Prostate gland (tissue), 2 donors: ENCODE measurements at places on chromosomes 3 and 15.
A peak's percentile ranks its signal among the peaks of the same experiment; 100 is the strongest.

DNA sequence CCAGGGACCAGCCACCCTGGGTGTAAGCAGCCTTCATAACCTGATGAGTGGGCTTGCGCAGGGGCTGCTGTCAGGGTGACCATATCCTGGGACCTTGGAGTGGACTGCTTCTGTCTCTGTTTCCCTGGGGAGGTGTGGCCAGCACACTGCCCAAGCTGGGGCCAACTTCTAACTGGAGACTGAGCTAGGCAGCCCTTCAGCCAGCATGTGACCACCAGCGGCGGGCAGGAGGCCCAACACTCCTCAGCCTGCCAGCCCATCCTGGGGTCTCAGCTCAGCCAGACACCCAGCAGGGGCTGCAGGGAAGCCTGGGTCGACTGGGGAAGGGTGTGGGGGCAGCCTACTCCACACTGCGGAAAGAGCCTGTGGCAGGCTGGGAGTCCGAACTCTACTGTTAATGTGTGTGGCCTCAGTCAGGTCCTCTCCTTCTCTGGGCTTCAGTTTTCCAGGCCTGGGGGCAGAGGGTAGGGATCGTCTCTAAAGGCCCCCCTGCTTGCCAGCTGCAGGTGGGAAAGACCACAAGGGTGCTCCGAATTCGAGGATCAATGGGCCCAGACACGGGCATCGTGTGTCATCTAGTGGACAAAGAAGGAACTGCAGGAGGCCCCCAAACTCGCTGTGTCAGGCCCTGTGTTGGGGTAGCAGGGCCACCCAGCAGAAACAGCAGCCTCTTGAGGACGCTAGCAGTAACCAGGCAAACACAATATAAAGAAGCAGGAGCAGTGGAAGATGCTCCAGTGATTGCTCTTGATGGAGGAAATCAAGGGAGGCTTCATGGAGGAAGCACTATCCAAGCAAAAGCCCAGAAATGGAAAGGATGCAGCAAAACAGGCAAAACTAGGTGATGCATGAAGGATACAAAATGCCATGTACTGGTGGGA lies 2.0 kb upstream of the SEMA3G start:
- H3K27ac ChIP-seq: no peak overlapping the region
- DNase-seq: peak; percentile 39
- H3K36me3 ChIP-seq: no peaks in the 10 kb centered on the region
- no peaks in the 10 kb centered on the region for H3K4me1 ChIP-seq
- H3K4me3 ChIP-seq: no peak overlapping the region
- no peaks in the 10 kb centered on the region for H3K27me3 ChIP-seq

DNA sequence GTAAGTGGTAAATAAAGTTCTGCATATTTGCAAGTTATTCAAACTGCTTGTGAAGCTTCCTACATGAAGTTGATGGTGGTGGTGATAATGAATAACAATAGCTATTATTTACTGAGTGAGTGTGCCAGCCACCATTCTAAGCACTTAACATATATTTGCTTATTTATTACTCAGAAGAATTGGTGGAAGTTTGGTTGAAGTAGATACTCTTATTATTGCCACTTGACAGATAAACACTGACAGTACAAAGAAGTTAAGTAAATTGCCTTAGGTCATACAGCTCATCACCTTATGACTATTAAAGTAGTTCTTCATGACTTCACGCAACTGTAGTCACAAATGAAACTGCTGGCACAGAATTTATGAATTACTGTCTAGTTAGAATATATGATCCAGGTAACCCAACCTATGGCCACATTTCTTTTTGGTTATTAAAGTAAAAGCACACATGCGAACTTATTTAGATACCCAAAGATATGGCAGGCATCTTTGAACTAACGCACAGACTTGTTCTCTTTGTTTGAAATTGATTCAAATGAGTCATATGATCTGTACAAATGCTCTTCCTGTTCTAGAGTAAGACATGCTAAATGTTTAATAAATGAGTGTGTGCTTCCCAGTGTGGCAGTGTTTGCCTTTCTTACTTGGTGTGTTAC lies 99.8 kb upstream of the NR2F2 start:
- H3K4me3 ChIP-seq: no peak overlapping the region
- H3K27me3 ChIP-seq: no peaks in the 10 kb centered on the region
- no peak overlapping the region for H3K27ac ChIP-seq
- no peaks in the 10 kb centered on the region for H3K36me3 ChIP-seq

DNA sequence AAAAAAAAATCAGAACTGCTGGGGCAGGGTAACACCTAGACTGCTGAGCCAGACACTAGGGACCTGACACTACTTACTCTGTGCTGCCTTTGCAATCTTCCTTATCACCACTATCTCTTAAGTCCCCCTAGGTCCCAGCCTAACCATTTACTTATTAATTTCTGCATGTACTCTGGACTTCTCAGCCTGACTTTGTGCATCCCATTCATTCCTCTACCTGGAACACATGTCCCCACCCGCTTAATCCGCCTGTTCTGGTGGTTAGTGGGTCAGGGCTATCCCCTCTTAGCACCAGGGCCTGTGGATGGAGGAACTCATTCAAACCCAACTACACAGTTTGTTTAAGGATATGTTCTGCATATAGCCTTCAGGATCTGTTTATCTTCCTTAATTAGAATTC lies 5.0 kb upstream of the CACNA1D start:
- peaks cover 10% of the 10 kb centered on the region for H3K4me1 ChIP-seq
- no peaks in the 10 kb centered on the region for H3K27me3 ChIP-seq
- no peak overlapping the region for H3K27ac ChIP-seq
- no peak for DNase-seq
- no peak overlapping the region for H3K4me3 ChIP-seq

DNA sequence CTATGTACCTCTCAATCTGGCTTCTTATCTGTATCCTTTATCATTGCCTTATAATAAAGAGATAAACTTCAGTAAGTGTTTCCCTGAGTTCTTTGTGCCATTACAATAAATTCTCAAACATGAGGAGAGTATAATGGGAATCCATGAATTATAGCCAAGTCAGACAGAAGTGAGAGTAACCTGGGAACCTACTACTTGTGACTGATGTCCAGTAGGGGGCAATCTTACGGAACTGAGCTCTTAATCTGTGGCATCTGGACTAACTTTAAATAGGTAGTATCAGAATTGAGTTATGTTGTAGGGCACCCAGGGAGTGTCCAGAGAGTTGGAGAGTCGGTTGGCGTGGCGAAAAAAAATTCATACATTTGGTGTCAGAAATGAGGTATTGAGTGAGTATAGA lies 542.6 kb downstream of the ZBBX start:
- H3K27me3 ChIP-seq: no peaks in the 10 kb centered on the region
- no peak for DNase-seq
- no peak overlapping the region for H3K4me3 ChIP-seq
- no peaks in the 10 kb centered on the region for H3K36me3 ChIP-seq
- no peaks in the 10 kb centered on the region for H3K4me1 ChIP-seq
- H3K27ac ChIP-seq: no peak overlapping the region

DNA sequence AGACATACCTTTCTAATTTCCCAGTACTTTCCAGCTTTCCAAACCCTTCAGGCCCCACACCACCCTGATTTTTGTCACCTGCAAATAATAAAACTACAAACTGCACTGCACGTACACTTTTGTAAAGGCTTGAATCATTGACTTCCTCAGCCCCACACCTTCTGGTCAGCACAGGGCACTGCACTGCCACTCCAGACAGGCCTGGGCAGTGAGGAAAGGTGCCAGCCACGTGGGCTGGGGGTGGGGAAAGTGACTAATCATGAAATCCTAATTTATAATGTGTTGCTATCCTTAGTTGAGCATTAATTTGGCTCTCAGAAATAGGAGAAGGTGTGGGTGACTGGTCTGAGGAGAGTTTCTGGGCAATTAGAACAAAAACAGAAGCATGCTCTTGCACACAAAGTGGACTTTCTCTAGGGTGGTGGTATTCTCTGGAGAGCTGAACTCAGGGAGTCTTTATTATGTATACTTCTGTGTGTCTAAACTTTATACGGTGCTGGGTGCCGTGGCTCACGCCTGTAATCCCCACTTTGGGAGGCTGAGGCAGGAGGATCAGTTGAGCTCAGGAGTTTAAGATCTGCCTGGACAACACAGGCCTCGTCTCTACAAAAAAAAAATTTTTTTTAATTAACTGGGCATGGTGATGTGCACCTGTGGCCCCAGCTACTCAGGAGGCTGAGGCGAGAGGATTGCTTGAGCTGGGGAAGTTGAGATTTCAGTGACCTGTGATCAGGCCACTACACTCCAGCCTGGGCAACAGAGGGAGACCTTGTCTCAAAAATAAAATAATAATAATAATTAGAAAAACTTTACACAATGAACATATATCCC lies 58.2 kb upstream of the FLNB start:
- H3K36me3 ChIP-seq: no peaks in the 10 kb centered on the region
- H3K27ac ChIP-seq: peak overlapping the region; percentile 73
- no peak overlapping the region for H3K4me3 ChIP-seq
- H3K27me3 ChIP-seq: no peaks in the 10 kb centered on the region
- no peaks in the 10 kb centered on the region for H3K4me1 ChIP-seq

- H3K36me3 ChIP-seq: no peaks in the 10 kb centered on the region
- no peak for DNase-seq
- no peak overlapping the region for H3K4me3 ChIP-seq
- no peak overlapping the region for H3K27ac ChIP-seq
- H3K27me3 ChIP-seq: no peaks in the 10 kb centered on the region
- H3K4me1 ChIP-seq: no peaks in the 10 kb centered on the region
These were observed 27.8 kb upstream of the RPL32 start for GRCh38 chr3:12869035-12869621.

DNA sequence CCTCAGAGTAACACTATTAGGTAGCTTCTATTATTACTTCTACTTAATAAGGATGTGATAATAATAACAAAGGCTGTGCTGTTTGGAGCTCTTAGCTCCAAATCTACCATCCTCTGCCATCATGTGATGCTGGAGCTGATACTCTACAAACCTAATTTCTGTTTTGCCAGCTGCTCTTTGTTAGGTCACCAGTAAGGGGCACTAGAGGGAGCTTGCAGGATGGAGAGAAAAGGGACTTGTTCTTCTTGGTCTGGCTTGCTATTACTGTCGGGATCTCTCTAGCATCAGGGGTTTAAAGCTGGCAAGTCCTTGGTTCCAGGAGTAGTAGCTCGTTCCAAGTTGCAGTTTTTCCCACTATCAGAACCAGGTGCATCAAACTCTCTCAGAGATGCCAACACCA lies 194.9 kb upstream of the KBTBD8 start:
- H3K27me3 ChIP-seq: no peaks in the 10 kb centered on the region
- no peak overlapping the region for H3K27ac ChIP-seq
- H3K4me3 ChIP-seq: no peak overlapping the region
- no peak for DNase-seq
- H3K36me3 ChIP-seq: no peaks in the 10 kb centered on the region

DNA sequence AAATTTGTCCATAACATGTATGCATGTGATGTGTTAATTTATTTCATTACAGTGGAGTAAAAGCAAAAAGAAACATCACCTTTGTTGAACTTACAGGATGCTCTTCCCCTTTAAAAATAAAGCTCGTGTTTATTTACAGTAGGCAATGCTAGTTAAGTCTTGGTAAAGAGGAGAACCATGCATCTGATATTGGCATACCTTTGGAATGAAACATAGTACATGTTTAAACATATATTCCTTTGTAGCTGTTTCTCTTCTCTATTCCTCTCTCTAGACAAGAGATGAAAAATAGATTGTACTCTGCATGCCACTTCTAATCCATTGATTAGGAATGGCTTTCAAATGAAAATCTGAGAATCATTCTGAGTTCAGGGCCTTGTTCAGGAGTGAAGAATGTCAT lies 374.9 kb upstream of the CNTN4 start:
- no peak overlapping the region for H3K27ac ChIP-seq
- no peaks in the 10 kb centered on the region for H3K27me3 ChIP-seq
- H3K36me3 ChIP-seq: no peaks in the 10 kb centered on the region

DNA sequence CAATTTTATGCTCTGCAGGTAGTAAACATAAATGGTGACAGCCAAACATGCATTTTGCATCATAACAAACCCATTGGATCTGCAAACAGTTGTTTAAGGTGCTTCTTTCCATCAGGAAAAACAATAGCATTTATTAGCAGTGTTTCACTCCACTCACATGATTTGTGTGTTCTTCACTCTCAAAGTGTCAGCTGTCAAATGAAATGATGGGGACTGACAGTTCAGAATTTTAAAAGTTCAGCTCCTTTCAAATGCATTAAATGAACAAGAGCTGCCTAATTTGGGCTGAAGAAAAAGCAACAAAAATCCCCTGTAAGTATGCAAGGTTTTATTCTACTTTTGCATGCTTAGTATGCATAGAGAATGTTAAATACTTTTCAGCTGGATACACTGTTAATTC lies 145.2 kb upstream of the CDIN1 start:
- H3K36me3 ChIP-seq: no peaks in the 10 kb centered on the region
- no peaks in the 10 kb centered on the region for H3K4me1 ChIP-seq
- H3K27me3 ChIP-seq: no peaks in the 10 kb centered on the region
- H3K4me3 ChIP-seq: no peak overlapping the region

GRCh38 chr3:172257648-172258400 lies 190.4 kb downstream of the GHSR start:
- H3K27ac ChIP-seq: no peak overlapping the region
- no peaks in the 10 kb centered on the region for H3K27me3 ChIP-seq
- no peaks in the 10 kb centered on the region for H3K4me1 ChIP-seq

- H3K27me3 ChIP-seq: peaks cover 6% of the 10 kb centered on the region
- no peak overlapping the region for H3K4me3 ChIP-seq
- H3K27ac ChIP-seq: no peak overlapping the region
These were observed 36.3 kb upstream of the MASP1 start for GRCh38 chr3:187327845-187328244.

DNA sequence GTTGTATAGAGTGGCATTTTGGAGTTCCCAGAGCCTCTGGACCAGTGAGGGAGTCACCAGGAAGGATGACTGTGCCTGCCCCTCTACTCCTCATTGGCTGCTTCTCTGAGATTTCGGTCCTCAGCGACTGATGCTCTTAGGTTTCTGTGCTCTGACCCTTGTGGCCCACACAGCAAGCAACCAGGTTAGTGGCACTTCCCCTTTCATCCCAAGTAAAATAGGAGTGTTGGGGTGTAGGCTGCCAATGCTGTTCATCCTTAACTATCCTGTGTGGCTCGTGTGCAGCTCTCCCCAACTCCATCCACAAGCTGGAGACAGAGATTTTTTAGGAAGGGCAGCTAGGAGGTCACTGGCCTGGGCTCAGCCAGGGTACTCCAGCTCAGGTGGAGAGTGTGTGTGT lies 21.3 kb downstream of the PRR23A start:
- no peaks in the 10 kb centered on the region for H3K36me3 ChIP-seq
- H3K27me3 ChIP-seq: no peaks in the 10 kb centered on the region
- H3K27ac ChIP-seq: no peak overlapping the region
- DNase-seq: no peak
- H3K4me3 ChIP-seq: no peak overlapping the region

- no peak for DNase-seq
- H3K27me3 ChIP-seq: no peaks in the 10 kb centered on the region
- H3K4me1 ChIP-seq: no peaks in the 10 kb centered on the region
- no peak overlapping the region for H3K4me3 ChIP-seq
These were observed 104.9 kb downstream of the OCA2 start for GRCh38 chr15:27993996-27994780.
